Naive thymus-derived CD4-positive, alpha-beta T cell (primary cell): ENCODE measurements at places on chromosomes 2 and 18.

- DNase-seq, result no peak
Measured at GRCh38 chr2:86482034-86482433, 40.9 kb downstream of the KDM3A start.

- DNase-seq, result no peak
Measured at GRCh38 chr2:229686122-229686919, 28.0 kb downstream of the DNER start.

GRCh38 chr18:36532394-36532793, 234.9 kb downstream of the FHOD3 start:
- DNase-seq, result no peak

GRCh38 chr2:54950811-54951210, 99.4 kb downstream of the RTN4 start:
- no peak for DNase-seq

GRCh38 chr18:9739516-9739915, 31.4 kb downstream of the RAB31 start:
- DNase-seq, result no peak

DNA sequence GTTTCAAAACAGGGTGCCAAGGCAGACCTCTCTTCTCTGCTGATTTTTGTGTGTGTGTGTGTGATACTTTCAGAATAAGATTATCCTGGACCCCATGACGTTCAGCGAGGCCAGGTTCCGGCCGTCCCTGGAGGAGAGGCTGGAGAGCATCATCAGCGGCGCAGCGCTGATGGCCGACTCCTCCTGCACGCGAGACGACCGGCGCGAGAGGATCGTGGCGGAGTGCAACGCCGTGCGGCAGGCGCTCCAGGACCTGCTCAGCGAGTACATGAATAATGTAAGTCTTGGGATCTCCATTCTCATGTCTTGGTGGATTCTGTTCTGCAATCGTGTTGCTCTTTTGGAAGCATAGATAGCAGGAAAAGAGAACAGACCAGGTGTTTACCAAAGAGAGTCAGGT, 395.0 kb downstream of the LRRTM1 start:
- no peak for DNase-seq

DNA sequence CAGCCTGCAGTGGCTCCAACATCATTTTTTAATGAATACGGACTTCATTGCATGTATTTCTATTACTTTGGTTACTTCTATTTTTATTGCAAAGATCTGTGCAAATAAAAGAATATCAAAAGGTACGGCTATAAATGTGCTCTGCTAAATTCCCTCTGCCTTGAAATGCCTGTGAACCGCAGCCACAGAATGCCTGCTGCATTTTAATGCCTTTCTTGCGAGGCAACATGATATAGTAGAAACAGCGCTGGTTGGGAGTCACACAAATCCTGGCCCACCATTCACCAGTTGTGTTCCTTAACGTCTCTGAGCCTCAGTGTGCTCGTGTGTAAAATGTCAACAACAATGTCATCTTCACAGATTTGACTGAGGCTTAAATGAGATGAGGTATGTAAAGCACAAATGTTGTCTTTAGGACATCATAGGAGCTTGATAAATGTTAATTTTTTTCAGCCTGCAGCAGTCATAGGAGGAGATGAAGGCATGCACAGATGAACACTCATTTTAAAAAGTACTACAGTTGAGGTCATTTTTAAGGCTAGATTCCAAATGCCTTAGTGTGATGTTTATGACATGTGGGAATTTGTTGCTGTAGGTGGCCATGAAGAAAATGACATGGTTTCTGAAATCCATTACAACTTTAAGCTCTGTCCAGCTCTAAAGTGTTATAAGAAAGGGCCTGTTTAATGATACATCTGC, 187.6 kb upstream of the NRP2 start:
- no peak for DNase-seq

- no peak for DNase-seq
Measured at GRCh38 chr2:219395609-219396008, 7.9 kb upstream of the DNPEP start.

- DNase-seq, result no peak
Measured at GRCh38 chr2:150978053-150978452, 283.6 kb downstream of the RBM43 start.

DNA sequence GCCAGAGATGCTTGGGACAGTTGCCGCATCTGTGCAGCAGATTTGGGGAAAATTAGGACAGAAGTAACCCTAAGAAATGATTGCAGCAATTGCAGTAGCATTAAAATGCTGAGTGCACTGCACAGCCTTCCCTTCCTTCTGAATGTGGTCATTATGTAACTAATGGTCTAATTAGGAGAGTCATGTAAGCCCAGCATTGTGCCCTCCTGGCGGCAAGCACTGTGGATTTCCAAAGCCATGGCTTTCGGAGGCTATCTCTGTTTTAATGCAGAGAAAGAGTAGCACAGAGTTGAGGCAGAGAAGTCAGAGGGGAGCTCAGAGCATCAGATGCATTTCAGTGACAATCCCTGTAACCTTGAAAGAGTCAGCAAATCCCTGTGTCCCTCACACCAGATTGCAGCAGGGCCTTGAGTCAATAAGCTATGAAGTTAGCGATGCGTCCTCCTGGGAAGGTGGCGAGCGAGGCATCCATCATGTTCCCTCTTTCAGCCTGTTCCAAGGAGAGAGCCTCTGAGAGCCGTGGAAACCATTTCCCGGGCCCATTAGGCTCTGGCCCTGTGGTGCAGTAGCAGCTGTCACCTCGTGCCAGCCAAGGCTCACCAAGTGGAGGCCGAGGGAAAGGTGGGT, 307.2 kb downstream of the FBXO15 start:
- no peak for DNase-seq

DNA sequence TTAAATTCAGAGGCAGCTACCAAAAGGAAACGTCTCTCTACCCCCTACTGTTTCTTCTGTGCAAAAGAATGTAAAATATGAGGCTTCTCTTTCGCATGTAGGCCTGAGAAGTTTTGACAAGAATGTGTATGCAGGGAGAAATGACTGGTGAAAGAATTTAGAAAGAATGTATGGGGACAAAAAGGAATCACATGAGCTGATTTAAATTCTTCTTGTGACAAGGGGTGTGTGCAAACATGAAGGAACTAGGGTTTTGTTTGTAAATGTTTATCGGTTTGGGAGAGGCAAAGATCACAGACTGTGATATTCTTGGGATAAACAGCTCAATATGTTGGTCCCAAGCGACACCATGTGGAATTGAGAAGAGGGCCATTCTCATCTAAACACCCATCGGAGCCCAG, 345.2 kb upstream of the VRK2 start:
- DNase-seq, result no peak

- DNase-seq, result no peak
Measured at GRCh38 chr2:189628817-189629530, 32.3 kb upstream of the ASNSD1 start.

DNA sequence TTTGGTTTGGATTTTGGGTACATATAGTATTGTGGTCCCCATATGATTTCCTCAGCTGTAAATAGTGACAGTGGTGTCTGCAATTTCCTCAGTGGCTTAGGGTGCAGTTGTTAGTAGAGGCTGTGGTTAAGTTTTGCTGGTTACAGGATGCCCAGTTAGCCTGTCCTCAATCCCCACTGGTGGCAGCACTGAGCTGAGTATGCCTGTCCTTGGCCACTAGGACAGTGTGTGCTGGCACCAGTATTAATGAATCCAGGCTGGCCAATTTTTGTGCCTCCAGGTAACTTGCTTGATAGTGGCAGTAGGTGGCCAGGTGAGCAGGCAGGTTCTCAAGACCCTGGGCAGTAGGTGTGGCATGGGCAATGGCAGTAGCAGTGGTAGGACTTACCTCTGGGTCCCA, 973.1 kb downstream of the TMEM182 start:
- no peak for DNase-seq

DNA sequence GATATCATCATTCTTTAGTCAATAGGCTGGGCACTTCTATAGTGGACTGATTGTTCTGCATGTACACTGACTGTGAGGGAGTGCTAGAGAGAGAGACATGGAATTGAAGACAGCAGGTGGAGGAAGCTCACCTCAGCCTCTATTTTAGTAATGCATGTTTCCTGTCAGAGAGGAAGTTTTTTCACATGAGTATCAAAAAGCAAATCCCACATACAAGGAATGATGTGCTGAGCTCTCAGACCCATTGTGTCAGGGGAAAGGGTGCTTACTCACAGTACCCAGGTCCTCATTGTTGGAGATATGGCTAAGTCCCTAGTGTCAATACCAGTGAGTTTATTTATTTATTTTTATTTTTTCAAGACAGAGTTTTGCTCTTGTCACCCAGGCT, 9.9 kb upstream of the CDK15 start:
- DNase-seq, result no peak

DNA sequence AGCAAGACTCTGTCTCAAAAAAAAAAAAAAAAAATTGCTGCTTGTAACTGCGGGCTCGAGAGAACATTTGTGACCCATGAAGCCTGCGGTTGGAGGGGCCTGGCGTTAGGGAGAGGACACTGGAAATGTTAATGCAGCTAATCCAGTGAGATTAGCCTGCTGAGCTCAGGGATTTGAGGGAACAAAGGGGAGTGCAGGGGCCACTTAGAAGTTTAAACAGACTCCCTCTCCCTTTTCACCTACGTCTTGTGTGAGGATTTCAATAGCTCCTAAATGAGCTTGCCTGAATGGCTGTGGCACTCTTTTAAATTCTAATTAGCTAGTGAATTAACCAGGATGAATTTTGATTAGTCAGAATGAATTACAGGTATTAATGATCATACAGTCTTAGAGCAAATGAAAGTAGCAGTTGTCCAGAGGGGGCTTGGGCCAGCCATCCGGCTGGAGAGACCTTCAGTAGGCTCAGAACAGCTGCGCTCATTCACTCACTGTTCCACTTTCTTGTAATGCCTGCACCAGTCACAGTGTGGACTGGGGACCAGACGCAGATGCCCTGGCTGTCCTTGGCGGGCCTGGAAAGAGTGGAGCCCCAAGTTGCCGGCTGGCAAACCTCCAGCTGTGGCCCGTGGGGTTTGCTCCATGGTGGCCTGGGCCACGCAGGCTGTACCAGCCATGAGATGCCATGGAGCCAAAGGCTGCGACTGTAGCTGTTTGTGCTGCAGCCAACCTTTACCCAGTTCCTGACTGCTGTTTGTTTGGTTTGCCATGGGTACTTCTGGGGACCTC, 20.8 kb downstream of the LDLRAD4 start:
- DNase-seq, result no peak

DNA sequence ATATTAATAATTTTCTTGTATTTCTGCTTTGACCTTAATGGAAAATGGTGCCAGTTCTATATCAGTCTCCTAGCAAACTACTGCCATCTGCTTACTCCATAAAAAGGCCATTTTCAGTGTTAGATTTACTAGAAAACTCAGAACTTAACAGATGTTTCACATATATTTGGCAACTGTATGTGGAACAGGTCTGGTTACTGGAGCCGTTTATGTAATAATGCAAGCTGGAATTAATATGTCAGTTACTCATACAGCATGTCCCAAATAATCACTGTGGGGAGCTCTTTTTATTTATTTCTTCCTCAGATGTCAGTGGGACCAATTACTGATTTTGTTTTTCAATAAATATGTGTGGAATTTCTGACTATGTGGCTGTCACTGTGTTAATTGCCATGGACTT, 1247.6 kb downstream of the CNTNAP5 start:
- no peak for DNase-seq

GRCh38 chr2:109406301-109406700, 207.5 kb downstream of the SEPTIN10 start:
- no peak for DNase-seq

GRCh38 chr18:77173275-77174030, 40.9 kb upstream of the MBP start:
- no peak for DNase-seq

DNA sequence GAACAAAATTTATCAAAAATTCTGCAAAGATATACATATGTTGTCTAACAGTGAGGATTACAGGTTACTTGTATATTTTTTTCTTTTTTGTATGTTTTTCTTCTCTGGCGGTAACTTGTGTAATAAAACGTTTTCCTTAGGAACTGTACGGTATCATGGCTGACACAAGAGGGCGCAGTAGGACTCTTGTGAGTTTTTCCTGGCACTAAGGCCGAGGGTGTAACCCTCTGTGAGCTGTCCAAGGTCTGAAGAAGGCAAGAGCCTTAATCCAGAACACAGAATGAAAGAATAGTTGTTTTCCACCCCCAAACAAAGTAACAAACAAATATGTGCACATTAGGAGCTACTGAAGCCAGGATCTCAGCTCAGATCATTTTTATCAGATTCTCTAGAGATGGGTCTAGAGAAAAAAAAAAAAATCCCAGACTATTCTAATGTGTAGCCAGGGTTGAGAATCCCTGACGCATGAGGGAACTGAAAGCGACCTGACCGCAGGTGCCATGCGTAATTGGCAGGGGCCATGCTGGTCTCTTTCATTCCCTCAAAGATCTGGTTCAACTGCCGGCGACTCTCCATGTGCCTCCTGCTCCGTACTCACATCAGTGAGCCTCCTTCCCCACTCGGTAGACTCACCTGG, 27.0 kb downstream of the TMEM200C start:
- peak; percentile 29 for DNase-seq

DNA sequence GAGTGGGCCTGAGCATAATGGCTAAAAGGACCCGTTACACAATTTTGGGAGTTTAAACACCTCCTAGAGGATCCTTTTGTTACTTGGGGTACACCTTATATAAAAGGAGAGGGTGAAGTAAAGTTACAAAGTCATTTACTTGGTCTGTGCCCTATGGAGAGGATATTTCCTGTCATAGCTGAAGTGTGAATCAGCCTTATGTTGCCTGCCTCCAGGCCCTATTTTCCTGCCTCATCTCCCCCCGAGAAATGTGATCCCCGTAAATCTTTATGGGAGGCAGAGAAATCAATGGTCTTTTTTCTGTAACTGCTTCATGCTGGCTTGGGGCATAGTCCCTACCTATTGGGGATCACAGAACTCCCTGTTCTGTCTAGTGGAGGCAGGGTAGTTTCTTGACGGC, 906.6 kb downstream of the DSC3 start:
- no peak for DNase-seq

DNA sequence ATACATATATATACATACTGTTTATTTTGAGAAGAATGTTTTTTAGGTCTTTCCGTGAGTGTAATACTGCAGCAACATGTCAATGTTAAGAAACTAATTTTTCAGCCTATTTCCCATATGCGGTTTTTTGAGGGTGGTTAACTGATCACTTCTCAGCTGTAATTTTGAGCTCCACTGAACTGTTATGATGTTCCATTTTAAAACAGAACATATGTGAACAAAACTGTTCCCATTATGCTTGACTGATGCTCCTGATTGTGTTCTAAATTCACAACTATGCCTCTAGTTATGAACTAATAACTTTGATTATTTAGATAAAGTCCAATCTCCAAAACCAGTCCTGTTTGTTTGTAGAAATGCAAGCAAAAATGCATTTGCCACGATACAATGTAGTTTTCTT, 511.2 kb upstream of the FSIP2 start:
- no peak for DNase-seq

DNA sequence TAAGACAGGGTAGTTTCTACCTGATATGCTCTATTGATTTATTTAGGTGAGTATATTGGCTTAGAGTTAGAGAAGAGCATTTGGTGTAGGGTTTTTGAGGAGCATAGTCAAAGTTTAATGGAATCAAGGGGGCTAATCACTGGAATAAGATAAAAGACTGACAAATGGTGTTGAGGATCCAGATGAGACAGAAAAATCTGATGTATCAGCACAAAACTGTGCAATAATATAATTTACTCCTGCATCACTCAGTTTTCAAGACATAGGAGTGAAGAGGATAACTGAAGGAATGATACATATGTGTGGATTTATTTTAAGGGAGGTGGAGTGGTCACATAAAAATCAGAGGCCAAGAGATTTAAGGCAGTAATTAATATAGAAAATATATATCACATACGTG, 339.2 kb downstream of the NYAP2 start:
- no peak for DNase-seq

- DNase-seq, result no peak
Measured at GRCh38 chr18:48535956-48536355, 2.9 kb upstream of the CTIF start.
